ENCODE measurements at places on chromosomes 2 and 18. TPM values are rescaled to one million over a fixed set of nuclear protein-coding genes. Genes with fewer than 3 reads are reported as not detected.

Gene LRRTM4
- total RNA-seq: not detected

Gene APCDD1
- total RNA-seq: not detected

Gene ACADL
- total RNA-seq: 0.11 TPM

Gene CXCR4
- total RNA-seq: 0.11 TPM

Gene SERPINB4
- not detected for total RNA-seq

Gene IL1A
- 0.12 TPM for total RNA-seq

Gene C2orf92
- total RNA-seq: 2.5 TPM

Gene IL1R2
- total RNA-seq: not detected

Gene LTBP1
- total RNA-seq: 502 TPM

Gene LIPG
- total RNA-seq: 29.7 TPM

Gene RELCH
- 43.0 TPM for total RNA-seq

Gene FAP
- 269 TPM for total RNA-seq

Gene CNTNAP5
- not detected for total RNA-seq

Gene MARCO
- not detected for total RNA-seq

Gene IL36B
- total RNA-seq: not detected

Gene TDRD15
- not detected for total RNA-seq

Gene STON1
- total RNA-seq: 8.2 TPM

Gene CCDC178
- 2.7 TPM for total RNA-seq

Gene ABCB6
- 38.4 TPM for total RNA-seq

Gene DSG1
- not detected for total RNA-seq

Gene AAMP
- total RNA-seq: 160 TPM

Gene ANKRD36C
- 64.6 TPM for total RNA-seq

Gene REV1
- total RNA-seq: 36.1 TPM

Gene ST8SIA5
- total RNA-seq: under 0.01 TPM

Gene UGT1A4
- total RNA-seq: not detected

Gene MRPL33
- total RNA-seq: 63.1 TPM

All from uterine smooth muscle cell (primary cell).